ENCODE measurements at places on chromosomes 4 and X.

DNA sequence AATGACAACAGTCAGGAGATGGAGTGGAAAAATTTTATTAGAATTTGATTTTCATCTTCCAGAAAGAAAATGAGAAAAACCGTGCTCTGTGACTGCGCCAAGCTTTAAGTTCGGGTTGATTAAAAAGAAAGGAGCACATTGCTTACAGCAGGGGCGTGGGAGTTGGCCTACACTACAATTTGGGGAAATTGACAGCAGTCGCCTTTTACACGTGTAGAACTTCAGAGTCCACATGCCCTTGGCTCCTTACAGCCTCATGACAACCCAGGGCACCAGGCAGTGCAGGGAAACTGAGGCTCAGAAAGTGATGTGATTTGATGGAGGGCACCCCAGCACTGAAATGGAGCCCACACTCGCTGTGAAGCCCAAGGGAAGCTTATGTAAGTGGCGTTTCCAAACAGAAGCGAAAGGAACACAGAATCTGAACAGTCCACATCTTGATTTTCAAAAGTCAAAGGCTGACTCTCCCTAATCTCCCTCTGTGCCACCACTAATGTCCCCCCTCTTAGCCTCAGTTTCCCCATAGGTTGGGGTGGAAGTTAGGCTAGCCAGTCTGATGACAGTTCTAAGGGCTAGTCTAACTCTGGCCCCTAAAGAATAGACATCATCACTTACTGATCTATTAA is 5.5 kb downstream of the PPP2R2C start:
- DNase-seq: peak; percentile 52

GRCh38 chr4:65437102-65437501 is 233.2 kb downstream of the EPHA5 start:
- no peak for DNase-seq

- DNase-seq: no peak
These were observed 49.1 kb downstream of the TMEM165 start for GRCh38 chr4:55444827-55445226.

GRCh38 chr4:117550085-117550484 is 464.7 kb upstream of the TRAM1L1 start:
- no peak for DNase-seq

DNA sequence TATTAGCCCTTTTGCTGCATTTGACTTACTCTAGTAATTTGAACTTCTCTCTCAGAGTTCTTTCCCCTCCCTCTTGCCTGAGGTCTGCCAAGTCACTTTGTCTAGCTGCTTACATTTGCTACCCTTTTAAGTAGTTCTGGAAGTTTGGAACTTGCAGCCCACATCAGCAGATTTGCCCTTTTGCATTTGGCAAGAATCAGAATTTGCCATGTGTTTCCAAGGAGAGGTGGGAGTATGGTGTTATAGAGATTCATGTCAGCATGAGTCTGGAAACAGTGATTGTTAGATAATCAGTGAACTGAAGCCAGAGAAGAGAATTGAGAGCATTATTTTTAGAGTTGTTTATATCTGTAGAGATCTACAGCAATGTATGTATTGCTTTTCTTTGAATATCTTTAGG is 52.1 kb downstream of the KLHL34 start:
- no peak for DNase-seq

DNA sequence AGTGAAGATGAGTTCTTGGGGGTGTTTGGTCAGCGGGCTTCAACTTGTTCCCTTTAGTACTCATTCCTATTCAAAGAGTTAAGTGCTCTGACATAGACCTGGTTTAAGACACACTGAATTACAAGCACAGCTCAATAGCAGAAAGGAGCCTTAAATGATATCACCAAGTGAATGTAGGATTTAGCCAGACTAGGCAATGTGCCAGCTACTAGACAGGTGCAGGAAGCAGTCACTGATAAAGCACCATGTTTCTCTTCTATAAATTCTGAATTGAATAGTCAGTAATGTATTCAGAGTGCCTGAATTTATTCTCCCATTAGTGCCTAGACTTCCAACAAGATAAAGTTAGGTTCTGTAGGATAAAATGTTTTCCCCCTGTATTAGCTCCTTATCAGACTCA is 63.6 kb downstream of the ASB9 start:
- DNase-seq: no peak

GRCh38 chr4:54146139-54146538 is 46.2 kb downstream of the GSX2 start:
- no peak for DNase-seq

- no peak for DNase-seq
These were observed 11.6 kb downstream of the HTT start for GRCh38 chr4:3085948-3086670.

DNA sequence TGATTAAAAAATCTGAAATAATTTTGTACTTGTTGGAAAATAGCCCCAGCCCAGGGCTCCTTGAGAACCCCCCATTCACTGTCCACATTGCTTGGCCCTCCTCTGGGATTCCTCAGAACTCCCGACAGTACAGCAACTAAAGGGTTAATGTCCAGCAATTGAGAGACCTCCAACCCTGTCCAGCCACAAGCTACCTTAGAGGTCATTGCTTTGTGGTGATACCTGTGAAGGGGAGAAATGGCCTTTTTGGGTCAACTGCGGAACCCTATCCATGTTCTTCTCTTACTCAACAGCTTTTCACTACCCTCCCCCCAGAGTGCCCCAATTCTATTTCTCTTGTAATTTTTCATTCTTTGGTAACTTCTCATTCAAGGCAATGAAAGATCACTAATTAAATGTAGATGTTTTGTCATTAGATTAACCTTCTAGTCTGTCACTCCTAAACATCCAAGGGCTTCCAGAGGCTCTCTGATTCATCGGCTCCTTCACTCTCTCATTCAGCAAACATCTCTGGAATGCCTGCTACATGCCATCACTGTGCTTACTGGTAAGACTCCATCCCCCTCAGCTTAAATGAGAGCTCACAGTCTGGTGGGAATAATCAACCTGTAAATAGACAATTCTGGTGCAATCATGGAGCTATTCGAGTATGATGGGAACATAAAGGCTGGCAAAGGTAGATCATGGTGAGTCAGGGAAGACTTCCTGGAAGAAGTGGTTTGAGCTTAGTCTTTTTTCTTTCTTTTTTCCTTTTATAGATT is 241.4 kb upstream of the PGRMC2 start:
- DNase-seq: no peak

DNA sequence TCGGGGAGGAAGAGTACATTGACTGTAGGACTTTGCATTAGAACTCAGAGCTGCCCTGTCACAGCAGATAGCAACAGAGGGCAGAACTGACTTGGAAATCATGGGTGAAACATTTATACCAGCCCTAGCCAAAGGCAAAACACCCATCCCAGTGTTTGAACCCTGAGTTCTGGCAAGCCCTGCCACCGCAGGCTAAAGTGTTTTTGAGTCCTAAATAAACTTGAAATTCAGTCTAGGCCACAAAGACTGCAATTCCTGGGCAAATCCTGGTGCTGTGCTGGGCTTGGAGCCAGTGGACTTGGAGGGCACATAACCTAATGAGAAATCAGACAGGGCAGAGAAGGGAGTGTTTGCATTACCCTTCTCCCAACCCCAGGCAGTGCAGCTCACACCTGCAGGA is 1015.7 kb downstream of the FSTL5 start:
- DNase-seq: no peak

- no peak for DNase-seq
These were observed 183.2 kb upstream of the CASK start for GRCh38 chrX:42106556-42106955.

GRCh38 chrX:134753718-134754008 is 95.4 kb upstream of the PLAC1 start:
- no peak for DNase-seq

DNA sequence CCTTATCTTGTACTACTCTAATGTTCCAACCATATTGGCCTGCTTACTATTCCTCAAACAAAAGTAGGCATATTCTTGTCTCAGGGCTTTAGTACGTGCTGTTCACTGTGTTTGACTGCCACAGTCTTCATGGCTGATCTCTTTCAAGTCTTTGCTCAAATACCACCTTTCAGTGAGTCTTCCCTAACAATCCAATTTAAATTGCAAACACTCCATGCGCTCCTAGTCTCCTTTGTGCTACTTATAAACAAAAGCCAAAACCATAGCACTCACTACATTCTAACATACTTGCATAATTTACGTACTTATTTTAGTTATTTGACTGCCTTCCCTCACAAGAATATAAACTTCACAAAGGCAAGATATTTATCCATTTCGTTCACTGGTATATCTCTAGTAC is 1.7 kb upstream of the ART3 start:
- DNase-seq: no peak

DNA sequence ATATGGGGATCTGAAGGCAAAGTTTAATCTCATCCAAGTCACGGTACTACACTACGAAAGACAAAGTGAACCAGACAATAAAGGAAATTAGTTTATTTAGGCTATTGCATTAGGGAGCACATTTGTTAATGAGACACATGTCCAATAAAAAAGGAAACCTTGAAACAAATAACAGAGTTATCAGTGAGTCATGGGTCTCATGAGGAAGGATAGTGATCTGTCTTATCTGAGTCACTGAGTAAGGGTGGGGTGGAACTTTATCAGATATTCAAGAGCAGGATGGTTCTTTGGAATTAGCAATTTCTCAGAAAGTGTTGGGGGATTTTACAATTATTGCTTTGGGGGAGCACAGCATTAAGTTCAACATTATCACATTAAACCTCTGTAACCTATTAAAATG is 188.9 kb upstream of the IL1RAPL1 start:
- DNase-seq: no peak

DNA sequence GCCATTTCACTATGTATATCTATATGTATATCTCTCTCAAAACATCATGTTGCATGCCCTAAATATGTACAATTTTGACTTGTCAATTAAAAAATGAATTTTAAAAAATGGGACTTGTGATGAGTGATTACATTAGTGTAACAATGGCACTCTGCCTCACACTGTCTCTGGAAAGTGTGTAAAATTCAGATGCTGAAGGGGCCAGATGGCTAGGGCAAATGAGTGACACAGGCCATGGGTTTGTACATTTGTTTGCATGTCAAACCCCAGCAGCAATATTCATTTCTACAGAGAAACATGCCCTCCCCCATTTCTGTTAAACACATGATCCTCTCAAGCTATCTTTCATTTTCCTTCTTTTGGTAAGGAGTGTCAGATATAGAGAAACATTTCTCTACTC is 8.1 kb downstream of the SCARB2 start:
- DNase-seq: no peak

GRCh38 chr4:76729980-76730379 is 168.0 kb downstream of the SOWAHB start:
- no peak for DNase-seq

GRCh38 chr4:71261633-71262121 is 77.1 kb upstream of the SLC4A4 start:
- no peak for DNase-seq

DNA sequence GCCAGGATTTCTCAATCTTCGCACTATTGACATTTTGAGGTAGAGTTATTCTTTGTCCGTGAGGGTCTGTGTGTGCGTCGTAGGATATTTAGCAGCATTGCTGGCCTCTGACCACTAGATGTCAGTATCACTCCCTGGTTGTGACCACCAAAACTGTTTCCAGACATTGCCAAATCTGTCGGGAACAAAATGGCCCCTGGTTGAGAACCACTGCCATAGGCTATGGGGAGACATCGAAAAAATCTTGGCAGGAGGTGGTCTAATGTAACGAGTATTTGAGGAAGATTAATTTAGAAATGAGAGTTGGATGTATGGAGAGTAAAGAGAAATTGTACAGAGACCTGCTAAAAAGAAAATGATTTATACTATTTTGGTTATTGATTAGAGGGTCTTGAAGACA is 108.4 kb downstream of the DOCK11 start:
- DNase-seq: no peak

DNA sequence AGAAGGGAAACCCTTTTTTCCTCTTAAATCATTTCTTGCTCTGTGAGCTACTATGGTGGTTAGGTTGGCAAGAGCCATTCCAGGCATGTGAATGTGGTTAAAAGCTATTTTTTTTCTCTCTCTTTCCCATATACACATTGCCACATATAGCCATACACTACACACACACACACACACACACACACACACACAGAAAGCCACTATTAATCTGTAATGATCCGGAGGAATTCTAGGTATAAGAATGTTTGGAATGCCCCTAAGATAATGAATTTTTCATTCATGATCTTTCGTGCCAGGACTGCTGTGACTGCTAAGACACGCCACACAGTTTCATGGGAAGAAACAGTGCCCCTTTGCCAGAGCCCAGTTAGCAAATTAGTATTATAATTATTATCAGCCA is 21.8 kb upstream of the TLL1 start:
- DNase-seq: no peak

- DNase-seq: no peak
These were observed 7.5 kb downstream of the ADD1 start for GRCh38 chr4:2850966-2851798.

- no peak for DNase-seq
These were observed 63.7 kb upstream of the PDGFRA start for GRCh38 chr4:54165438-54165837.

GRCh38 chr4:165763640-165764039 is 109.4 kb upstream of the TLL1 start:
- DNase-seq: no peak

GRCh38 chr4:126172126-126172525 is 857.4 kb downstream of the FAT4 start:
- no peak for DNase-seq

GRCh38 chrX:28312965-28313364 is 274.3 kb upstream of the IL1RAPL1 start:
- DNase-seq: no peak

GRCh38 chr4:153884325-153884724 is 95.4 kb upstream of the SFRP2 start:
- DNase-seq: no peak

GRCh38 chrX:154371017-154371788 is 3.2 kb downstream of the FLNA start:
- no peak for DNase-seq

DNA sequence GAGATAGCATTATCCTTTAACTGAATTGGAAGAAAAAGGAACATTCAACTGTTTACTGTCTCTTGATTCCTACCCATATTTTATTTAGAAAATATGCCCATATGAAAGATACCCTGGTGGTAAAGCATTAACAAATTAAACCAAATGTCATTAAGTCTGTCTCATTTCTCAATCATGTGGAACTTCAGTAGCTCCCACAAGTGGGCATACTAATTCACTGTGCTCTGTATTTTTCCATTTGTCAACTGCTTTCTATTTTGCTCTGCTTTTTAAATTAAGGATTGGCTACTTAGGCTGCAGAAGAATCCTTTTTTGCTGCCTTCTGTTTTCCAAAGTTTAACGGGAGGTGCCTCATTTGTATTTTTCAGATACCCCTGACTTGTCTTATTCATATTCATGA is 77.2 kb downstream of the DDIT4L start:
- DNase-seq: no peak

GRCh38 chr4:8772499-8773123 is 99.0 kb downstream of the HMX1 start:
- DNase-seq: no peak

All from vagina (tissue), 2 donors.